ENCODE measurements at places on chromosomes 6 and 20. TPM values are rescaled to one million over a fixed set of nuclear protein-coding genes. Genes with fewer than 3 reads are reported as not detected.

The PHACTR1 gene
- 1.5 TPM for total RNA-seq

The BAG2 gene
- total RNA-seq: 1.1 TPM

The CBLN4 gene
- total RNA-seq: not detected

The CLDN20 gene
- total RNA-seq: not detected

The ENPP3 gene
- total RNA-seq: 0.11 TPM

The DPM1 gene
- total RNA-seq: 48.8 TPM

The MTHFD1L gene
- total RNA-seq: 5.2 TPM

Measured in lower leg skin (tissue), 4 donors.